ENCODE measurements at places on chromosomes 5 and 9.

GRCh38 chr5:25713259-25713658 is 1068.5 kb upstream of the CDH10 start:
- DNase-seq = no peak

- no peak for DNase-seq
Measured at GRCh38 chr9:118644066-118644465, 725.2 kb downstream of the BRINP1 start.

- no peak for DNase-seq
Measured at GRCh38 chr9:17219261-17219660, 84.4 kb downstream of the CNTLN start.

DNA sequence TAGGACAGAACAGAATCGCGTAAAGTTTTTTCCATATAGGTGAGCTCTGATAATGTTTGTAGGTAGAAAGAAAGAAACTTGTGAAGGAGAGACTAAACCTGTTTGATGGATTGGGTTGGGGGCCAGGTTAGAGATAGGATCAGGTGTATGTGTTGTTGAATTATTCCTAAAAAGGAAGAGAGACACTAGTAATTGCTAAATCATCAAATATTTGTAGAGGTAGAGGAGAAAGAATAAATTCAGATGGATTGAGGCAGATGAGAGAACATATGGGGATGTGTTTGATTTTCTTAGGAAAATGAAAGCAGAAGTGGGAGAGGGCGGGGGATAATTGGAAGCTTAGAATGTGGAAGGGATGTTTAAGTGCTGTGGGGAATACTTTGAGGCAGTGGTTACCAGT is 7.7 kb downstream of the ZCCHC7 start:
- DNase-seq = no peak

GRCh38 chr5:98791001-98791519 is 17.6 kb downstream of the RGMB start:
- no peak for DNase-seq

- no peak for DNase-seq
Measured at GRCh38 chr5:53350368-53350767, 130.1 kb upstream of the FST start.

GRCh38 chr5:41083306-41083705 is 12.2 kb upstream of the MROH2B start:
- no peak for DNase-seq

- no peak for DNase-seq
Measured at GRCh38 chr9:70020217-70020616, 23.4 kb upstream of the MAMDC2 start.

DNA sequence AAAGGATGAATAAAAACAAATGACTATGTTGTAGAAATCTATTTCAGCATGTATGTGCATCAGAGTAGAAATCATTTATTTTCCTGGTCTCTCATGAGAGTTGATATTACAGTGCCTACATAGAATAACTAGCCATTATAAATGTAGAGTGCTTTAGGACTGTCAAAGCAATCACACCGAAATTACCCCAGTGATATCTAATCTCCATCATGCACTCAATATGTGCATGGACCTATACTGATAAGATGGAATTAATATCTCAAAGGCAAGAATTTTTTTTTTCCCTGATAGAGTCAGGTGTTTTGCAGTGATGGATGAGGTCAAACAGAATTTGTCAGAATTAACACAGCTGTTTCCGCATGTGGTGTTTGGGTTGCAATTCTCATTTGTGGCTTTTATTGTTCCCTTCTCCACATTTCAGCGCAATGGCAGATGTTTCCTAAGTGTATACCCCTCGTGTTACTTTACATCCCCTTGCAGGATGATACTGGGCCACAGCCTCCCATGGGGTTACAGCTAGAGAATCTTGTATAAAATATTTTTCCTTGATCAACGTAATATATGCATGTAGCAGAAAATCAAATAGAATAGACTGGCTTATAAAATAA is 298.8 kb downstream of the RASEF start:
- no peak for DNase-seq

DNA sequence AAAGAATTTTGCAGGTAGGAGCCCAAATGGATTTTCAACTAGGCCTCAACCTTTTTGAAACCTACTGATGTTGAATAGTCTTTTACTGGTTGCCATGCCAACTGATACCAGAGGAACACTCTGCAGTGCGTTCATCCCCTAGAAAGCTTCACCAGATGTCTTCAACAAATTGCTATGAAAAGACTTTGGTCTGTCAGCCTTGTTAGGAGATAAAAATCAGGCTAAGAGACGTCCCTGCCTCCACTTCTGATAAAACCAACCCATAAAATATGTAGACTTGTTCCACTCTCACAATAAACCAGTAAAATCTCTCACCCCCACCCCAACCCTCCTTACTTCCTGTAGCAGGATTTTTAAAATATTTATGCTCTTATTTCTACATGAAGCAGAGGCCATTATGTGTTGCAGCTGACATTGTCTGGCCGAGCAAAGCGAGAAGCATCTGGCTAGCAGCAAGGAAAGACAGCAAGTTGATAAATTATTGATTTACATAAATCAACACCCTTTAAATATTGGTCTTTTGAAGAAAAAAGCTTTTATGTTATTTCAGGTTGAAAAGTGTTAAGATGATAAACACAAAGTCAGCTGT is 428.7 kb downstream of the ISL1 start:
- DNase-seq = no peak

DNA sequence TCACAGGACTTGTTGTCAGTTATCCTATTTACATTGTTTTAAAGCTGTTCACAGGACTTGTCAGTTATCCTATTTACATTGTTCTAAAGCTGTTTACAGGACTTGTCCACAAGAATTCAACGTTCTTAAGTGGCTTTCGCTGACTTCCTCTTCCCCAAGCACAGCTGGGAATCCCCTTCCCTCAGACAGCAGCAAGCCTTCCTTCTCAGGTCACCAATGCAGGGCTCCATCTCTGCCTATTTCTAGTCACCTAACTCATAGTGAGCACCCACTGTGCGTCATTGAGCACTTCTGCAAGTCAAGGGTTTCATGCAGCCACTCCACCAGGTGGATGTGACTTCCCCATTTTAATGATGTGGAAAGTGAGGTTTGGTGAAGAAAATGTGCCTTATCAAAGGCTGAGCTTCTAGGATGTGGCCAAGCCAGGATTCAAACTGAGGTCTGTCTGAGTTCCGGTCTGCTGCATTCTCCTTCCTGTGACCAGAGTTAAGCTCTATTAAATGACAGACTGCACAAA is 109.8 kb upstream of the ZNF462 start:
- DNase-seq = no peak

- DNase-seq = no peak
Measured at GRCh38 chr9:5052838-5053237, 67.8 kb downstream of the JAK2 start.

- no peak for DNase-seq
Measured at GRCh38 chr5:158127536-158127935, 268.6 kb upstream of the CLINT1 start.

DNA sequence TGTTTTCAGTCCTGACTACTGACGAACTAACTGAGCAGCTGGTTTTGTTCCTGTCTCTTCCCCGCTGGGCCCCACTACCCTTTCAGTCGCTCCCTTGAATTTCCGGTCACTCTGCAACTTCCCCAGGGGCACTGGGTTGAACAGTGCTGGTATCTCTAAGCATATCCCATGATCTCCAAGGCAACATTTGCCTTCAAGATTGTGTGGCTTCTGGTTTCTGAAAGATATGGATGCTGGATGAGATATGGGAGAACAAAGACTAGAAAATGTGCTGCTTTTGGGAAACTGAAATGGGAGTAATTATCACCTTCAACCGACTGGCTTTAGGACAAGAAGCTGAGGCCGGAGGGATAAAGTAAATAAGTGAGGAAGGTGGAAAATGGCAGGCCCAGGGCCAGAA is 258.2 kb upstream of the PIK3R1 start:
- DNase-seq = no peak

DNA sequence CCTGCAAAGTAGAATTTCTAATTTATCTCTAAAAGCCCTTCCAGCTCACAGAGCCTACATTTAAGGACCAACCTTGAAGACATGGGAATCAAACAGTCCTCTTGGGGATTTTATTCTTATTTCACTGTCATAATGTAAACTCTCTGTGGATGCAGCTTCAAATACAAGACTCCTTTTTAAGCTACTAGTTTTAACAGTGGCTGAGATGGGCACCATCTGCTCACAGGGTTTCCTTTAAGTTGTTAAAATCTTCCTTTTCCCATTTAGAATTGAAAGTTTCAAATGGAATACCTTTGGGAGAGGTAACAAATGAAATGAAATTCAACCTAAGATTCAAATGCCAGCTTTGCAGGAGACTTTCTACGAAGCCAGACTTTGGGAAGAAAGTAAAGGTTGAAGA is 243.7 kb downstream of the GLIS3 start:
- no peak for DNase-seq

DNA sequence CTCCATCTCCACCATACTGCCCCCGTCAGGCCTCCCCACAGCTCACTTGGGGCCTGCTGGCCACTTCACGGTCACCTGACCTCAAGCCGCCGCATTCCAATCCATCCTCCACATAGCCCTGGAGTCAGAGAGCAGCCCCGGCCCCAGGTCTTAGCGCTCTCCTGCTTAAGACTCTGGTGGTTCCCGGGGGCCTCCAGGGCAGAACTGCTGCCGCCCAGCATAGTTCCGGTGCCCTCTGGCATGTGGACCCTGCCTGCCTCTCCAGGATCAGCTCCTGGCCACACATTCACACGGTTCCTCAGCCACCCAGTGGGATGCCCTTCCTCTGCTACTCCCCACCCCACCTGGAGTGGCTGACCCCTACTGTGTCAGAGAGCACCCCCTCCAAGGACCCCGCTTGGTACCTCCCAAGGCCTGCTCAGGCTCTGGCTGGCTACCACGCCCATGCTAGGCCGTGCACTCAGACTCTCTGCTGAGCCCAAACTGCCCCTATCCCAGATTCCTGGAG is 8.7 kb downstream of the PHYKPL start:
- DNase-seq = no peak

DNA sequence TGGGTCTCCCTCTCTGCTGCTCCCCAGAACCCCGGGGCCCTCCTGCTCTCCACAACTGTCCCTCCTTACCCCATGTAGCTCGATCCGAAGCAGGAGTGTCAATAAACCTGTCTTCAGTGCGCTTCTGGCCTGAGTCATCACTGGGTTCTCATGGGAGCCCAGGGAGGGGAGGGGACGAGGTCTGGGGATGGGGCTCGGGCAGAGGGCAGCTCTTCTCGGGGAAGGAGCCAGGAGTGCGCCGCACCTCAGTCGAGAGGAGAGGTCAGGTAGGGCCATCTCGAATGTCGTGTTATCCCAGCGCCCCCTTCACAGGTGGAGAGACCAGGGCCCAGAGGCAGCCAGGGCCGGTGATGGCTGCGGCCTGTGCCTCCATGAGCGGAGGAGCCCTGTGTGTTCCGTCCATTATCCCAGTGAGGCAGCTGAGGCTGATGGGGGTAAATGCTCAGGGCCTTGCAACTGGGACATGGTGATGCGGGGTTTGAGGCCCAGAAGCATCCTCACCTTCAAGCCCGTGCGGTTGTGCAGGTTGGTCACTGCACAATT is 52.1 kb downstream of the LRSAM1 start:
- no peak for DNase-seq

- DNase-seq = no peak
Measured at GRCh38 chr5:31328040-31328733, 134.7 kb downstream of the CDH6 start.

DNA sequence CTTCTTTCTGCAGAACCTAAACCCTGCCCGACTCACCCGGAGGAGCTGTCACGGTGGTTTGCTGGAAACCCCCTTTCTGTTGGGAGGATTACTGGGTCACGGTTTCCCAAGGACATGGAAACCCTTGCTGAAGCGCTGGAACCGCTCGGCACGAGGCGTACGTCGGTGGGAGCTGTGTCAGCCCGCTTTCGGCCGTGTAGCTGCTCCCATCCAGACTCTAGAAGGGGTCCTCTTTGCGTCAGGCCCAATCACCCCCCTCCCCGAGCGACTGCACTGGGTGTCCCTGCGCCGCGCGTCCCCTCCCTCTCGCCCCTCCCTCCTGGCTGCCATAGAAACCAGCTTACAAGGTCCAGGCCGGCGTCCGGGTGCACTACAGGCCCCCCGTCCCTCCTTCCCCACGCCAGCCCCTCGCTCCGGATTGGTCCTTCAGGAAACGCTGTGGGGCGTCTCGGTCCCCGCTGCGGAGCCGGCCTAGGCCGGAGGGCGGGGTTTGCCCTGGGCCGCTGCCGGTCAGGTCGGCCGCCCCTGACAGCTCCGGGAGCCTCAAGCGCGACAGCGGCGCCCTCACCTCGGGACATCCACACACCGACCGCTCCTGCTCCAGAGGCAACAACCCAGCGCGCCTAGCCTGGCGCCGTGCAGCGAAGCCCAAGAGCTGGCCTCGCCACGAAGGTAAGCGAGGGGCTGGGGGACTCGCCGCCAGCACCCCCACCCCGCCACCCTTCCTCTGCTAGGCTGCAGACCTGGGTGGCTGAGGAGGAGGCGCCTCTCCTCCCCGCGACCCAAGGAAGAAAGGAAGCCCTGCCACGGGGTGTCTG is at the start of gene NIM1K:
Gene NIM1K (plus strand): TSS at position 486 of the 818 bp plus-strand sequence. CDS start 53,551 bp downstream, outside the sequence.
- DNase-seq = no peak

GRCh38 chr5:176528761-176529115 is 8.5 kb downstream of the RNF44 start:
- no peak for DNase-seq

GRCh38 chr5:129001841-129002526 is 36.7 kb downstream of the SLC27A6 start:
- DNase-seq = no peak

GRCh38 chr5:75614176-75614575 is 2.9 kb downstream of the ANKDD1B start:
- no peak for DNase-seq

DNA sequence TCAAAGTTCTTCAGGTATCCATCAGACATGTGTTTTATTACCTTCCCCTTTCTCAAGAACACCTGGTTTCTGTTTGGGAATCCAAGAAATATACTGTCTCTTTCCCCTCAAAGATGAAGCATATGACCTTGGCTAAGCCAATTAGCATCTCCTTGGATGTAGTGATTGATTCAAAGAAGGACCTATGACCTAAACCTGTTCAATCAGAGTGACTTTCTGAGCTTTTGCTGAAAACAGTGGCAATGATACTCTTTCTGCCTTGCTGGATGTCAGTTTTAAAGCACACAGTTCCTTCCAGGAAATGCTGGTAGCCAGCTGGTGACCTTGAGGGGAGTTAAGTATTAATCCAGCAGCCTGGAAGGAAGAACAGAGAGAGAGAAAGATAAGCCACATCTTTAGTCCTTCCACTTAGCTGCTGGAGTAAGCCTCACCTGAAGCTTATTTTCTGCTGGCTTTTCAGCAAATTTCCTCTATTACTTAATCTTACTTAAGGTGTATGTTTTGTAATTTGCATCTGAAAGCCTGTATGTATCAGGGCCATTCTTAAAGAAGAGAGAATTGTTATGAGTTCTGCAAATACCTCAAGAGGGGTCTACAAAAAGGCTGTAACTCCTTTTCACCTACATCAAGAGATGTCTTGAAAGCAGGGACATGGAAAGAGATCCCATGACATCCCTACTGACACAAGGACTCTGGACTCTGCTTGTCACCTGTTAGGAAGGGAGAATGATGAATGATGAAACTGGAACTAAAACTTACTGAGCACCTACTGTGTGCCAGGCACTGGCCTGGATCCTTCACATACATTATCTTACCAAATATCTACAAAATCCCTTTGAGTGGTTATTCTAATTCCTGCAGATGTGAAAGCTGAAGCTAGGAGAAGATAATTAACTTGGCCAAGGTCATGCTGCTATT is 35.2 kb upstream of the PIK3R1 start:
- DNase-seq = no peak
